ENCODE measurements at places on chromosomes 1 and 21. TPM values are rescaled to one million over a fixed set of nuclear protein-coding genes. Genes with fewer than 3 reads are reported as not detected.
A peak's percentile ranks its signal among the peaks of the same experiment; 100 is the strongest.

- no peak for DNase-seq
- no peaks in the 10 kb centered on the region for H3K36me3 ChIP-seq
- no peak overlapping the region for H3K4me3 ChIP-seq
- no peaks in the 10 kb centered on the region for H3K4me1 ChIP-seq
- H3K27ac ChIP-seq, result no peak overlapping the region
These were observed 80.6 kb upstream of the TRABD2B start for GRCh38 chr1:48077795-48078222.

DNA sequence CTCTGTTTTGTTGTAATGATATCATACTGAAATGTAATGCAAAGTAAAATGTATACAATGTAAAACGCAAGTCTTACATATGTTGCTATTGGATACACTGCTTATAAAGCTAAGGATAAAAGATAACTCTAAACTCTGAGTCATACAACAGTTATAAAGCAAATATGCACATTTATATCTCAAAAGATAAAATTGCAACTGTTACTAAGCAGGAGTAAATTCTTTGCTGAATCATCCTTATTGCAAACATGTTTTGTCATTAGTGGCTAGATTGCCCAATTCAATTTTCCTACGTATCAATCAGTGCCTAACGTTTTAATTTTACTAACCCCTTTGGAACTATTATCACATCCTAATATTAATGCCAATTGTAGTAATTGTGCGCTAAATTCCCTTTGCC, 762.9 kb downstream of the LTN1 start:
- no peaks in the 10 kb centered on the region for H3K27me3 ChIP-seq

GRCh38 chr1:1208713-1209433, 2.5 kb upstream of the TNFRSF18 start:
- H3K27ac ChIP-seq, result peak overlapping the region; percentile 85
- DNase-seq, result peak; percentile 53

DNA sequence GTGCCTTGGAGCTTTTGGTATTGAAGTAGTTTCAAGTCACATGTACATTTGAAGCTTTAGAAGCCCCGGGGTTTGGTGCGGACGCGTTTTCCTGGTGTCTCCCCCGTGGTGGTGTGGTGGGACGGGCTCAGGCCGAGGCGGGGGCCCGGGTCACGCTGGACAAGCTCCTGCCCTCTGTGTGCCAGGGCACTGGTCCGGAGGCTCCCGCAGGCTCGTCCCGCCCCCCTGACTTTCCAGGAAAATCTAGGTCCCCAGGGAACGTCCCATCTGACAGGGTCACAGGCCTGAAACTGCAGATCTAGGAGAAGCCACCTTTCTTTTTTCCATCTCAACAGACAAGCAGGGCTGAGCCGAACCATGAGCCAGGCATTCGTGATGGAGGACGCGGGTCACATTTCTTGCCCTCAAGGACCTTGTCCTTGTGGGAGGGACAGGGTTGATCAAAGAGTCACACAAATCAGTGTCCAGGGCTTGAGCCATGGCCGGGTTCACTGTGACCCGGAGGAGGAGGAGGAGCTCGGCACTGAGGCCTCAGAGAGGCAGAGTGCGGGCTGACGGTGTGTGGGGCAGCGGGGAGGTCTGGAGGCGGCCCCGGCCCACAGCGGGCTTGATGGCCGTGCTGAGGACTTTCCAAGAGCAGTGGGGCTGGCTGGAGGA, 1.6 kb downstream of the DMRTB1 start:
- DNase-seq, result no peak
- no peaks in the 10 kb centered on the region for H3K27me3 ChIP-seq
- H3K4me3 ChIP-seq, result no peak overlapping the region
- no peaks in the 10 kb centered on the region for H3K36me3 ChIP-seq
- peaks cover 3% of the 10 kb centered on the region for H3K4me1 ChIP-seq
- H3K27ac ChIP-seq, result no peak overlapping the region

- no peaks in the 10 kb centered on the region for H3K4me1 ChIP-seq
- H3K4me3 ChIP-seq, result no peak overlapping the region
- H3K27me3 ChIP-seq, result no peaks in the 10 kb centered on the region
- no peak for DNase-seq
These were observed 82.6 kb downstream of the GRIK1 start for GRCh38 chr21:29857150-29857549.

DNA sequence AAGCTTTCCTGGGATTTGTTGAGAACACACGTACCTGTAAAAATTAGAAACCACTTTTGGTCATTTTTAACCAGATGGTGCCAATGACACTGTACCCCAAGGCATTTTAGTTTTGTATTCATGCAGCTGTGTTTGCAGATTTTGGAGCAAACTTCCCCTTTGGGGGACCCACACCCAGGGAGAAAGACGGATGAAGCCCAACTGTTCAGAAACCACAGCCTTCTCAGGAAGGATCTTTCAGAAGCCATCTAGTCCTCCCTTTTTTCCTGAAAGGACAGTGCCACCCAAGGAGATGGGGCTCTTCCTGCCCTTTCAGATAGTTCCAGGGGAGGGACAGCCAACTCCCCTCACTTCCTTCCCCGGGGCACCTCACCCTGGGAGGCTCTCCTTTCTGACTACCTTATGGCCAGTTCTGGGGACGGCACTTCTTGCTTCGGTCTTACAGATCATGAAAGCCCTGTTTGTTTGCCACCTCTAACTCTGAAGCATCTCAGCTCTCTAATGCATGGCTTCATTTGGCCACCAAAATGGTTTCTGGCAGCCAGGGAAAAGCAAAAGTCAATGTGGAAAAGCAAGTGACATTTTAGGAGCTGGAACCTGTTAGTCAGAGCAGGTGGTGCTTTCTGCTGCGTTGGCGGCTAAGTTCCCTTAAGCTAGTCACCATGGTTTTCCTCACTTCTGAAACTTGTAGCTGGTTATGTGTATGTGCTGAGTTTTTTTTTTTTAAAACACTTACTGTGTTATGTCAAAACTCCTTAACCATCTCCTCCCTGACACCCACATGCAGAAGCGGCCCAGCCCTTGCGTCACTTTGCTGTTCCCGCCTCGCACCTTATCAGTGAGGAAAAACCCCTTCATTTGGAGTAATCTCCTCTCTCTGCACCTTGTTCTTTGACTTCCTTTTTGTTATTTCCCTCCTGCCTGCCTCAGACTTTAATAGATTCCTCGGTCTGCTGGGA, 10.1 kb downstream of the TMCC2 start:
- H3K36me3 ChIP-seq, result no peaks in the 10 kb centered on the region
- no peak for DNase-seq
- H3K4me3 ChIP-seq, result no peak overlapping the region
- H3K4me1 ChIP-seq, result no peaks in the 10 kb centered on the region

FAM177B gene
- total RNA-seq, result not detected

DNA sequence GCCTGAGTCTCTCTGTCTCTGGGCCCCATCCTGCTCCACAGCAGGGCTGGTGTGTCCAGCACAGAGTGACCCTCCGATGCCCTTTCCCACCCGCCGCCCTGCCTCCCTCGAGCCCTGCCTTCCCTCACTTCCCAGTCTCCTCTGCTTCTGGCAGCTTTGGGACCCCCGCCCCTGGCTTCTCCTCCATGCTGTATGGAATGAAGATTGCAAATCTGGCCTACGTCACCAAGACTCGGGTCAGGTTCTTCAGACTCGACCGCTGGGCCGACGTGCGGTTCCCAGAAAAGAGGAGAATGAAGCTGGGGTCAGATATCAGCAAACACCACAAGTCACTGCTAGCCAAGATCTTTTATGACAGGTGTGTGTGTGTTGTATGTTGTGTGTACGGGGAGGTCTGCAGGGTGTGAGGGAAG, 14.3 kb downstream of the MOV10 start:
- DNase-seq, result no peak
- H3K27me3 ChIP-seq, result no peaks in the 10 kb centered on the region

- DNase-seq, result no peak
- H3K27me3 ChIP-seq, result no peaks in the 10 kb centered on the region
- no peak overlapping the region for H3K27ac ChIP-seq
- H3K36me3 ChIP-seq, result no peaks in the 10 kb centered on the region
- no peak overlapping the region for H3K4me3 ChIP-seq
These were observed 122.7 kb downstream of the PSMG1 start for GRCh38 chr21:39060485-39061083.

GRCh38 chr1:28803662-28804061, 8.3 kb upstream of the OPRD1 start:
- H3K4me1 ChIP-seq, result no peaks in the 10 kb centered on the region
- H3K27me3 ChIP-seq, result no peaks in the 10 kb centered on the region
- no peak overlapping the region for H3K27ac ChIP-seq
- no peaks in the 10 kb centered on the region for H3K36me3 ChIP-seq
- no peak overlapping the region for H3K4me3 ChIP-seq
- DNase-seq, result no peak

FABP3 gene
- not detected for total RNA-seq

DNA sequence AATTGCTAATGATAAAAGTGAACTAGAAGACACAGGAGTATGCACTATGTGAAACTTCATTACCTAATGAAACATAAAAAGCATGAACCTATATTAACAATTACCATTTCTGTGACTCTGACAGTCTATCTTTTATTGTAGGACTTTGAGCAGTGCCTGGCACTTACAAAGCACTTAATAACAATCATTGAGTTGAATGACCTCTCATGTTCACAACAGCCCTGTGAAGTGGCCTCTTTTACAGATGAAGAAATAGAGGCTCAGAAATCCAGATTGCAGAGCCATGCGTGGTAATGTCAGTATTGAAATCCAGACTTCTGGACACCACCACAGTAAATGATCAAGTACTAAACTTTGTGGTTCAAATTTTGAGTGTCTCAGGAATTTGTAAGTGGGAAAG, 326.4 kb downstream of the NTNG1 start:
- no peaks in the 10 kb centered on the region for H3K36me3 ChIP-seq
- no peak overlapping the region for H3K27ac ChIP-seq
- no peaks in the 10 kb centered on the region for H3K4me1 ChIP-seq
- H3K4me3 ChIP-seq, result no peak overlapping the region

GRCh38 chr1:188444526-188444925, 1615.8 kb downstream of the PLA2G4A start:
- no peaks in the 10 kb centered on the region for H3K27me3 ChIP-seq
- H3K4me3 ChIP-seq, result no peak overlapping the region
- H3K27ac ChIP-seq, result no peak overlapping the region
- no peaks in the 10 kb centered on the region for H3K36me3 ChIP-seq
- H3K4me1 ChIP-seq, result no peaks in the 10 kb centered on the region

COA6 gene
- 8.9 TPM for total RNA-seq

DNA sequence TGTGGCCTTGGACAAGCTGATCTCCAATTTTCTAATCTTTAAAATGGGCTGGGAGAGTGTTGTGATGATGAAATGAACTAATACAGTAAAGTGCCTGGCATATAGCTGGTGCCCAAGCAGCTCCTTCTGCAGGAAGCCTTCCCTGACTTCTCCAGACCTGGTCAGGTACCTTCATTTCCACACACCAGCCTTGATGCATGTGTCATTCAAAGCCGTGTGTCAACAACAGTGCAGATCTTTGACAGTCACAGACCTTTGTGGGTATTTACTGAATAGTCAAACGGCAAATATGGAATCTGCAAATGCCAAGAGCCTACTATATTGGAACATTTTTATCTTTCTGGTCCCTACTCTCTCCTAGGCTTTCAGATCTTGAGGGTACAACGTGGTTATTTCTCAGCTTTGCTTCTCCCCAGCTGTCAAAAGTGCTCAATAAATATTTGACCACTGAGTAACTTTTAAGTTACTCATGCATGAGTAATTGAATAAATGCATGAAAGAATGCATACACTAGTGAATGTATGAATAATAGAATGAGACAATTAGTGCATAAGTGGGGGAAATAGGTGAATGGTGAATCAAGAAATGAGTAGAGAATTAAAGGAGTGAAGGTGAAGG, 75.4 kb downstream of the MDM4 start:
- H3K27ac ChIP-seq, result no peak overlapping the region
- no peak for DNase-seq
- no peaks in the 10 kb centered on the region for H3K36me3 ChIP-seq
- H3K4me1 ChIP-seq, result peaks cover 7% of the 10 kb centered on the region

GRCh38 chr1:19596065-19596713, 47.9 kb upstream of the NBL1 start:
- H3K27ac ChIP-seq, result peak overlapping the region; percentile 99
- peak overlapping the region; percentile 78 for H3K4me3 ChIP-seq
- no peaks in the 10 kb centered on the region for H3K36me3 ChIP-seq
- H3K27me3 ChIP-seq, result no peaks in the 10 kb centered on the region

CFAP45 gene
- total RNA-seq, result 5.0 TPM

DNA sequence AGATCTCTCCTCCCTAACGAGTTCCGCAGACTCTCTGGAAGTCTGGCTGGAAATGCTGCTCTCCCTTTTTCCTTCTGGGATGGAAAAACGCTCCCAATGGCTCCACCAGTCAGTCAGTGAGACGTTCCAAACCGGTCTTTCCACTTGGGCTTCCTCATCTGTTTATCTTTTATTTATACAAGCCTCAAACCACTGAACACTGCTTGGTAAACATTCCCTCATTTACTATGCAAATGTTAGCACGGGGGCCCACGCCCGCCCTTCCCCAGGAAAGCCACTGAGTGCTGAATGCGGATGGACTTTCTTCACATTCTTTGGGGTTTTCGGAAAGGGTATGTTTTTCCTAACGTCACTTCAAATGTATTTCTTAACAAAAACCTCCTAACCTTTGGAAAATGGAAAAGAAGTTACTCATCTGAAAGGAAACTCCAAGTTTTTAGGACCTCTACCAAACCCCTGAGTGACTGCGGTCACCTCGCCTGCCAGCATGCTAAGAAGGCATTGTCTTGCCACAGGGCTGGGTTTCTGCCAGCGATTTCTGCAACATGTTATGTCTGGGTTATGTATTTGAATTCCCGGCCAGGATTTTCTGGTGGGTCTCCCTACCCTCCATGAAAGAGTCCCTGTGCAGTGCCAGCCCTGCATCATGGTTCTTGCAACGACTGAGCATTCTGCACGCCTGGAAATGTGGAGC, 14.0 kb upstream of the UMODL1 start:
- H3K36me3 ChIP-seq, result no peaks in the 10 kb centered on the region
- H3K27ac ChIP-seq, result no peak overlapping the region
- H3K27me3 ChIP-seq, result no peaks in the 10 kb centered on the region
- no peak for DNase-seq
- H3K4me3 ChIP-seq, result no peak overlapping the region

GRCh38 chr1:114551400-114551799, 30.0 kb downstream of the BCAS2 start:
- no peaks in the 10 kb centered on the region for H3K27me3 ChIP-seq
- no peak for DNase-seq
- no peak overlapping the region for H3K27ac ChIP-seq

CLCA2 gene
- total RNA-seq, result not detected

Data from natural killer cell (primary cell).